ENCODE measurements at places on chromosomes 1 and 21. TPM values are rescaled to one million over a fixed set of nuclear protein-coding genes. Genes with fewer than 3 reads are reported as not detected.

The ASCL5 gene
- not detected for total RNA-seq

DNA sequence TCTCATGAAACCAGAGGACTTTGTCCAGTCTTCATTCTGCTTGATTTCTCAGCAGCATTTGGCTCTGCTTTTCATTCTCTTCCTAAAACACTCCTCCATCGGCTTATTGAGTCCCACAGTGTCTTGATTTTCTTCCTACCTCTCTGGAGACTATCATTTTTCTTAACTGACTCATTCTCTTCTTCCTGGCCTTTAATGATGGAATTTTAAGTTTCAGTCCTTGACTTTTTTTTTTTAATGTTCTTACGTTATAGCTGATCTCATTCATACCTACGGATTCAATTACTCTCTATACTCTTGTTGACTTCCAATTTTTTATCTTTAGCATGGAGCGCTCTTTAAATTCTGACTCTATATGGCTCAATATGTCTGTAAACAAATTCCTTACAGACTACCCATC lies 111.1 kb downstream of the NEK7 start:
- no peak for DNase-seq

DNA sequence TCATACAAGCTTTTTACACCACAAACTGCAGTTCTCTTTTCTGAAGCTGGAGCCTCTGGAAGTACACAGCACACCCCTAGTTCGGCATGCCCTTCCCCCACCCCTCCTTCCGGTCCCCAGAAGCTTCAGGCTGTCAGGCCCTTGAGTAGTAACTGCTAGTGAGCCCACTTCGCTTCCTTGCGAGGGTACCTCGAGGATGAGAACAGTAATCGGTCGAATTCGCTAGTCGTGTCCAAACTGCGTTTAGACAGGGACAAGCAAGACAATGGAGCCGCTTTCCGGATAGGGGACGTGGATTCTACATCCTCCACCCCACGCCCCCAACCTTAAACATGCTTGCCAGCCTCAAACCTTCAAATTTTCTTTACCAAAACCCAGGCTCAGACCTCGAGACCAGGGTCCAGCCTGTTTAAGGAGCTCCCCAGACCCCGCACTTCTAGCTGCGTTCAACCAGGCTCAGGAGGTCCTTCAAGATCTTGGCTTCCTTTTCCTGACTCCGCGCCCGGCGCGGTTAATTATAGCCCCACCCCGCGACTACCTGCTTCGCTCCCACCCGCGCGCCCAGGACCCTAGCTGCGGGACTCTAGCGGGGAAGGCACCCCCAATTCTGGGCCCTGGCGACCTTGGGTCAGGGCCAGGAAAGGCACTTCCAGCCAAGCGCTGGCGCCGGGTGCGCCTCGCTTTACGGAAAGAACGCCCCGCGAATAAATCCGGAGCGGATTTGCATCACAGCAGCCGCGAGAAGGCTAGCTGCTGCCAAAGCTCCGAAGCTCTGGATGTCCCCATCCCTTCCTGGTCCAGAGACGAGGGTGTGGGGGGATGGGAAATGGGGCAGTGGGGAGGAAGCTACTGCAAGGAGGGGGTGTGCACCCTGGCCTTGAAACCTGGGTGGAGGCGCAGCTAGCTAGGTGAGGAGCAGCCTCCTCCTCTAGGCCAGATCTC lies 8.1 kb upstream of the TSPAN1 start:
- no peak for DNase-seq

DNA sequence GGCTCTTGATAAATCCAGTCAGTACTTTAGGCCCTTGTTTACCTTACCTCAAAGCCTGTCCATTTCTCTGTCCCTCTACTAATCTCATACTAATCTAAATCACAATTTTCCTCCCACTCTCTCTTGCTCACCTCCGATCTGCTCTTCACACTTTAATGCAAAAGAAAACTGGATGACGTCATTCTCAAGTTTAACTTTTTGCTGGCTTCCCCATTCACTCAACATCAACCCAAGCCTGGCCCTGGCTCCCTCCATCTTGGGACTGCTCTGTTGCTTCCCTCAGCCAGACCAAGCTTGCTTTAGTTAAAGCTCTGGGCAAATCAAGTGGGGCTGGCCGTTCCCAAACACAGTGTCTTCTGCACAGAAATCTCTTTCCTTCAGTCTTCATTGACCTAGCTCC lies 29.7 kb downstream of the COA6 start:
- DNase-seq: no peak

The AMY2A gene
- total RNA-seq: not detected

The ADGRB2 gene
- 10.2 TPM for total RNA-seq

- DNase-seq: no peak
Observed at GRCh38 chr1:220425852-220426251, 102.1 kb upstream of the MARK1 start.

The NHLH1 gene
- not detected for total RNA-seq

The PCSK9 gene
- not detected for total RNA-seq

The HTR6 gene
- not detected for total RNA-seq

GRCh38 chr1:62237361-62237760 lies 42.7 kb downstream of the L1TD1 start:
- DNase-seq: no peak

GRCh38 chr1:96721053-96721415 lies 550 bp upstream of the PTBP2 start:
- no peak for DNase-seq

Measured in prostate gland (tissue), 2 donors.